ENCODE measurements at places on chromosomes 7 and 10. TPM values are rescaled to one million over a fixed set of nuclear protein-coding genes. Genes with fewer than 3 reads are reported as not detected.

DNA sequence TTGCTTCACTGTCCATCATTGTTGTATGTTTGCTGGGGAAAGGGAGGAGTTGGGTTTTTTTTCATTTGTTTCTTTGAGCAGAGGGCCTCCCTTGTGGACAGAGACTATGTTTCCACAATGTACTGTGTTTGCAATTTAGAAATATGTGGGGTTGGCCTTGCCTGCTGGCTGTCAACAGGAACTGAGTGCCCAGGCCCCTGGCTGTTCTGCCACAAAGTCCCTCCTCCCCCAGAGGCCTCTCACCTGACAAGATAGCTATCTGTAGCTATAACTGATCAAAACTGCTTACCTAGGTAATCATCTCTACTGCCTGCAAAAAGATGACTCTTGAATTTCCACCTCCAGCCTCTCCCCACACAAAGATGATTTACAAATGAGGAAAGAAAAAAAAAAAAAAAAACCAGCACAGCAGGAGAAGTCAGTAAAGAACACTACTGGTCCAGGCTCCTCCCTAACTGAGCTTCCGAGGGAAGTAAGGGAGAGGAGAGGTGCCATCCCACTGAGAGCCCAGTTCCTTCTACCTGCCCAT lies 121.8 kb downstream of the SGMS1 start:
- peak; percentile 38 for DNase-seq

- DNase-seq: no peak
Observed at GRCh38 chr7:87624628-87625027, 3.6 kb upstream of the RUNDC3B start.

- DNase-seq: no peak
Observed at GRCh38 chr10:101974091-101974971, 81.6 kb downstream of the ARMH3 start.

DNA sequence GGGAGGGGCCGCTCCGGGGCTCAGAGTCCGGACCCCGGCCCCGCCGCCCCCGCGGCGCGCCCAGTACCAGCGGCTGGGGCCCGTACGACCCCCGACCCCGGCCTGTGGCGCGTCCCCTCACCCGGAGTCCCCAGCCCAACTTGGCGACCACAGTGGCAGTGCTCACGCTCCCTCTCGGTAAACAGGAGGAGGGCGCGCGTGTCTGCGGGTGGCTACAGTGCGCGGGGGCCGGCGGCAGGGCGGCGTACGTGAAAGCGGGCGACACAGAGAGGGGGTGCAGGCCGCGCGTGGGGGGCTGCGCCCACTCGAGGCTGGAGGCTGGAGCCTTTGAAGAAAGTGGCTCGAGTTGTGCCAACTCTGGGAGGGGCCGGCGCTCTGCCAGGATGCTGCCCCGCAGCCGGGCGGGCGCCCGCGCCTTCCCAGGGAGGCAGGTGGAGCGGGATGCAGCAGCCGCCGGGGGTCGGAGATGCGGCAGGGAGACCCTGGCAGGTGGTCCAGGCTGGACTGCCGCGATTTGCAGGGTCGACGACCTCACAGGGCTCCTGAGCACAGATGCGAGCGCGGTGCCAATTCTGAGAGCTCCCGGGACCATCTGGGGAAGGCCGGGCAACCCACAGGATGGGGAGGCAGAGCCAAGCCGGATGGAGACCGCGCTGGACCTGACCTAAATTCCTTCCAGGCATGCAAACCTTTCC lies 655 bp downstream of the PTPRE start:
- DNase-seq: no peak

- DNase-seq: no peak
Observed at GRCh38 chr7:135877805-135878204, 99.4 kb downstream of the MTPN start.

DNA sequence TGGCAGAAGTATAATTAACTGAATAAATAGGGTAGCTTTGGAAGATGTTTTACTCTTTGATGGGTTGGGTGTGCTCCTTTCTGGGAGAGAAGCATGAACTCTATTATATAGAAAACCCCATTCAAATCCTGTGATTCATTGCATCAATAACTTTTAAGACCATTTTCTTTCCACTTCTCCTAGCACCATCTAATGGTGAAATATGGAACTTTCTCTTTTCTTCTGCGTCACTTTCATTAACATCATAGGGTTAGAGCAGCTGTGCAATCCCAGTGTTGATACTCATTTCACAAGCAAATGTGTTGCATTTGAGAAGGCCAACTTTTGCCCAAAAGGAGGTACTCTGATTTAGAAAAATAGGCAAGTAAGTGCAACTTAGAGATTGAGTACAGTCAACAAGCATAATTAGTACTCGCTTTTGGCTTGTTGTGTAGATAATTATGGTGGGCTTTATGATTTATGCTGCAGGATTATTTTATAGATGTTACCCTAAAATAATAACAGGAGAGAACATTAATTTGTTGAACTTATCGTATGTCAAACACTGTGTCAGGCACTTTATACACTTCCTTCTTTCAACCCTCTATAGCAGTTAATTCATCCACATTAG lies 92.9 kb downstream of the CPED1 start:
- DNase-seq: no peak

DNA sequence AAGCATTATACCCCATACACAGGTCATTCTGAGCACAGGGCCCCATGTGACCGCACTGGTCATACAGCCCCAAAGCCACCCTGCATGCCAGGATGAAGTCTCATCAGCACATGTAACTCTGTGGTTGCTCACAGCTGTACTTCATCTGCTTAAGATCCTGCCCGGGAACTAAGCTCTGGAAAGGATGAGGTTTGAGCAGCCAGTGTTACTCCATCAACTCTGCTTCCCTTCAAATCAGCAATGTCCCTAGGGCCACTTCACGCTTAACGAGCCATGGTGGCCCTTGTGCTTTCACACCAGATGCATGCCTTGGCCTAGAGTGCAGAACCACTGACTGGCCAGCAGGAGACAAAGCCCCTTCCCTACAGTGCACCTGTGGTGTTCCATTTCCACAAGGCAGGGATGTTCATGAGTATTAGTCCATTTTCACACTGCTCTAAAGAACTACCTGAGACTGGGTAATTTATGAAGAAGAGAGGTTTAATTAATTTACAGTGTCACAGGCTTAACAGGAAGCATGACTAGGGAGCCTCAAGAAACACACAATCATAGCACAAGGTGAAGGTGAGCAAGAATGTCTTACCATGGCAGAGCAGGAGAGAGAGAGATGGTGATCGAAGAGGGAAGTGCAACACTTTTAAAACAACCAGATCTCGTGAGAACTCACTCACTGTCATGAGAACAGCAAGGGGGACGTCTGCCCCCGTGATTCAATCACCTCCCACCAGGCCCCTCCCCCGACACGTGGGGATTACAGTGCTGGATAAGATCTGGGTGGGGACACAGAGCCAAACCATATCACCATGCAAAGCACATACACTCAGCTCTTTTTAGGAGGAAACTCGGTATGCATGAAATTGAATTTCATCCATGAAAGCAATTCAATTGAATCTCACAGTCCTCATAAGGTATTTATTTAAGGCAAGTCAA lies 149.0 kb upstream of the CDCA7L start:
- DNase-seq: no peak

- DNase-seq: no peak
Observed at GRCh38 chr7:75616421-75617167, 122.1 kb downstream of the HIP1 start.

- no peak for DNase-seq
Observed at GRCh38 chr10:110859973-110860376, 11.8 kb upstream of the PDCD4 start.

DNA sequence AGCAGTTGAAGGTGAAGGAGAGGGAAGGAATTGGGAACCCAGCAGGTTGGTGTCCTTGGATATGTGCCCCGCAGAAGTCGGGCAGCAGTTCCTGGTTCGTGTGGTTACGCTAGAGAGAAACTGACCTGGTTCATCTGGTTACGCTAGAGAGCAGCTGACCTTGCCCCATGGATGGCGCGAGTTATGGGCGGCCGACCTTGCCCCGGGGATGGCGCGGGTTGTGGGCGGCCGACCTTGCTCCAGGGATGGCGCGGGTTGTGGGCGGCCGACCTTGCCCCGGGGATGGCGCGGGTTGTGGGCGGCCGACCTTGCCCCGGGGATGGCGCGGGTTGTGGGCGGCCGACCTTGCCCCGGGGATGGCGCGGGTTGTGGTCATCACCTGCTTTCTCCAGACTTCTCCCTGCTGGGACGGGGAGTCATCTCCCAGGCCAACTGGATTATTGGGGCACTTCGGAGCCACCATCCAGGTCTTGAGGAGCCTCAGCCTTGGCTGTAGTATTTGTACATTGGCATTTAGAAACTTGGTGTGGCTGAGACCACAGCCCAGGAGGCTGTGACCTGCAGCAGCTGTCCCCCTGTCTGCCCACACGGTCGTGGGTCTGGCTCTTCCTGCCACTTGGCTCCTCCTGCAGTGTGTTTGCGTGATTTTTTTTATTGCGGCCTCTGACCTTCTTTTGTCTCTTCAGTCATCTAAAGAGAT lies 6.1 kb downstream of the GET4 start:
- no peak for DNase-seq

DNA sequence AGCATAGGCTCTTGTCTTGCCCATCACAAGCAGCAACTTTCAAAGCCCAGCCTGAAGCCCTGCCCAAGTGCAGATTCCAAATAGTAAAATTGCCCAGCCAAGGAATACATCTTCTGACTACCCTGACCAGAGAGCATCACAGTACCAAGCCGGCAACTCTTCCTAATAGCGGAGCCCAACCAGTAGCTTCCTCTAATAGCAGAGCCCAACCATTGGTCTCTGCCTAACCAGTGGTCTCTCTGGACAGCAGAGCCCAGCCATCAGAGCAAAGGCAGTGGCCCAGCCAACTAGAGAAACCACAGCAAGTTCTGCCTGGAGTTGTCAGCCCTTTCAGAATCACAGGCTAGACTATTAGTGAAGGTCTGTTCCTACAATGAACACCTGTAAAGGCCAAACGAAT lies 285.6 kb downstream of the HGF start:
- DNase-seq: no peak

DNA sequence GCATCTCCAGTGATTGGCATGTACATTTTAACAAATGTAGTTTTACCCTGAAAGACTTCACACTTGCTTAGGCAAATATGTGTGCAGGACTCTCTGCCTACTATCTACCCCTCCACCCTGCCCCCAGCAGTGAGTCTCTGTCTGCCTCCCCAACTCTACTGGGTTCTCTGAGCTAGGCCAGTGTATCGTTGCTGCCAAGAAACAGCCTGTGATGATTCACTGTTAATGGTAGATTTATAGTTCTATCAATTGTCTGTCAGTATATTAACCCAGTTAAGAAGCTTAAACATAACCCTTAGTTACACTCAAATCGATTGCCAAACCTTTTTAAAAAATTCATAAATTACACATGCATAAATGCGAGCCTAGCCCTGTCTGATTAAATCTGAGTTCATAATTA lies 137.0 kb downstream of the SND1 start:
- DNase-seq: no peak

GRCh38 chr10:21363092-21363730 lies 162.3 kb downstream of the SKIDA1 start:
- DNase-seq: no peak

GRCh38 chr7:69243016-69243415 lies 355.3 kb upstream of the AUTS2 start:
- DNase-seq: no peak

DNA sequence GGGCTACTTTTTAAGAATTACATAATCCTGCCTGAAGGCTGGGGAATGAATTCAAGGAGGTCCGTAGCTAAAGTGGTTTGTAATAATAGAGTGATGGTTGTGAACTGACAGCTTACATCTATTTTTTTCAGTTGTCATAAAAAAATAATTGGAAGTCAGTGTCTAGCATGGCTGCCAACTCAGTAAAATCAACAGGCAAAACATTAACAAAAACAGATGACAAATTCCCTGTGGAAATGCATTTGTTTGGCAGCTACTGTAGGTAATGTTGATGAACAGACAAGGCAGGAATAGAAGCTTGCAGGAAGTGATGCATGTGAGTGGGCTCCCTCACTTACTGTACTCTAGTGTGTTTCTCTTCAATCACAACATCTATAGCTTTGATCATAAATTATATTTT lies 766.0 kb upstream of the POT1 start:
- DNase-seq: no peak

The XRCC2 gene
- 1.1 TPM for total RNA-seq

The SEMA3A gene
- total RNA-seq: not detected

The SPDYE8 gene
- total RNA-seq: not detected

The SCART1 gene
- total RNA-seq: 5.6 TPM

The CYP26C1 gene
- not detected for total RNA-seq

The PAPOLB gene
- total RNA-seq: not detected

The PNLIPRP1 gene
- total RNA-seq: not detected

The HMX2 gene
- total RNA-seq: not detected

The ATOH7 gene
- total RNA-seq: not detected

The MCM10 gene
- total RNA-seq: 2.1 TPM

The GNGT1 gene
- not detected for total RNA-seq

The NKX2-3 gene
- not detected for total RNA-seq

The LZTS2 gene
- 19.3 TPM for total RNA-seq

All from CD4-positive, CD25-positive, alpha-beta regulatory T cell (primary cell).